ENCODE measurements at places on chromosomes 1 and 21.

GRCh38 chr21:29245863-29246262 lies 52.9 kb upstream of the BACH1 start:
- DNase-seq, result no peak

GRCh38 chr1:185741551-185741950 lies 7.4 kb downstream of the HMCN1 start:
- DNase-seq, result peak; percentile 3

- DNase-seq, result no peak
Measured at GRCh38 chr21:44999972-45000636, 60.3 kb downstream of the SLX9 start.

DNA sequence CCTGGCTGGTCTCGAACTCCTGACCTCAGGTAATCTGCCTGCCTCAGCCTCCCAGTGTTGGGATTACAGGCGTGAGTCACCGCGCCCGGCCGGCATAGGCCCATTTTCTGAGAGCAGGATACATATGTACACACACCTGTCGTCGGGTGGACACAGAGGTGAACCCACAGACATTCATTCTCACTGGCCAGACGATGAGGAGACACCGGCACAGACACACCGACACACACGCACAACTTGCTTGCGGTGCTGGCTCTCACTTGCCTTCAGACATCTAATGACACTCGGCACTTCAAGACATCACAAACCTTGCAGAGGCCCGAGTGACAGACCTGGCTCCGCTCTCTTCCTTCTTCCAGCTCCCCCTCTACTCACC lies 579 bp downstream of the PTCH2 start:
- DNase-seq, result no peak

DNA sequence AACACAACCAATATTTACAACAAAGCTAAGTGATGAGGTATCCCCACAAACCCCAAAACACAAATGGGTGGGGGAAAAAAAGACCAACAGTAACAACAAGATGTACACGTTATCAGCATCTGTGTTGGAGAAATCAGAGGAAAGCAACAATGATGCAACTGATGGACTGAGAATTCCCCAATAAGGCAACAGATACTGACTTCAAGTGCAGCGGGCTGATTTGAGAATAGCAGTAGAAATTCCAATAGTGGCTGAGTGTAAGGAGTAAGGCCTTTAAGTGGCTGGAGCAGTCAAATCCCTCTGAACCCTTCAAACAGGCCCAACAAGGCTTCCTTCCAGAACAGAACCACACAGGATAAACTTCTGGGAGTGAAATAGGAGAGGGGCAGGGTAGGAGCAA lies 97.6 kb downstream of the TM2D1 start:
- DNase-seq, result no peak

DNA sequence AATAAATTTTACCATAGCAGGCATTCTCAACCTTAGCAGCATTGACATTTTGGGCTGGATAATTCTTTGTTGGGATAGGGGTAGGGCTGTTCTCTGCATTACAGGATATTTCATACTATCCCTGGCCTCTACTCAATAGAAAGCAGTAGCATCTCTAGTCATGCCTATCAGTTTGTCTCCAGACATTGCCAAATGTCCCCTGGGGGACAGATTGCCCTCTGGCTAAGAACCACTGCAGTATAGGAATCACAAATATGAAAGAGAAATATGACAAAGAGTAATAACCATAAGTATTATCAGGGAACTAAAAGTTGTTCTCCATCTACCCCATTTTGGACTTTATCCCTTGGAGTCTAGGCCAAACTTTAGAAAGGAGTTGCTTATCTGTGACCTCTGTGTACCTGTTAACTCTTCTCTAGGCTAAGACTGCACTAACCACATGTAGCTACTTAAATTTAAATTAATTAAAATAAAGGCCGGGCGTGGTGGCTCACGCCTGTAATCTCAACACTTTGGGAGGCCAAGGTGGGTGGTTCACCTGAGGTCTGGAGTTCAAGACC lies 76.1 kb downstream of the AGO3 start:
- DNase-seq, result no peak

- peak; percentile 14 for DNase-seq
Measured at GRCh38 chr1:216186816-216187215, 236.4 kb downstream of the USH2A start.

- DNase-seq, result no peak
Measured at GRCh38 chr1:5596651-5597050, 395.6 kb downstream of the NPHP4 start.

DNA sequence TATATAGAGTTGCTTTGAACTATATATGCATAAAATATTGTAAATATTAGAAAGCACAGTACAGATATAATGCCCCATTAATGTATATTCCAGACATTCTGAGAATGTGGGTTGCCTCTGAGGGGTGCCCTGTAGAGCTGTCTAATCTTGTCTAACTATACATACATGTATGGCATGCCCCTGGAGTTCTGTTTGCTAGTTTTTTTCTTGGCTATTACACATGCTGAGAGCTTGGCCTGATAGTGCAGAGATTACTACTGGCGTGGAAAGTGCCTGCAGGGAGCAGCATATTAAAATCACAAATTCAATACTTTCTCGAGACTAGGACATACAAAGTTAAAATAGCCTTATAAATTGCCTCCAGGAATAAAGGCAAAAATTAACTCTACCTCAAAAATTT lies 24.1 kb downstream of the KCNA3 start:
- no peak for DNase-seq

GRCh38 chr1:203546274-203546673 lies 52.3 kb downstream of the OPTC start:
- DNase-seq, result no peak

DNA sequence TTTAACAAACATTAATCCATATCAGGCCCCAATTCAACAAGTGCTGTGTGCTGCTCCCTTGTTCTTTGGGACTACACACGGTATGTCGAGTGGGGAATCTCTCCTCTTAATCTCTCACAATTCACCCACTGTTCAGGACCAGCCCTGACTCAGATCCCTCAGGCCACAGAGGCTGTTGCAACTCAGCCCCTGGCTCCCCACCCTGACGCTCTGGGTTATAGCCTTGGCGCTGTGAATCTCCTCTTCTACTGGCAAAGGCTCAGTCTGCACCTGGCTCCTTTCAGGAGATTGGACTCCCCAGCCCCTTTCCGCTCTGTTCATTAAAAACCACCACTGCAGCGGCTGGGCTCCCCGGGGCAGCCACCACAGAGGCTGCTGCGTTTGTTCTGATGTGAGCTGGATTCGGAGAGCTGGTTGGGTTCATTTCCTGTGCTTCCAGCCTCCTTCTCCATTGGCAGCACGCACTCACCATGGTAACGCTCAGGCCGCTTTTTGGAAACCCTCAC lies 13.0 kb downstream of the CAPN8 start:
- no peak for DNase-seq

DNA sequence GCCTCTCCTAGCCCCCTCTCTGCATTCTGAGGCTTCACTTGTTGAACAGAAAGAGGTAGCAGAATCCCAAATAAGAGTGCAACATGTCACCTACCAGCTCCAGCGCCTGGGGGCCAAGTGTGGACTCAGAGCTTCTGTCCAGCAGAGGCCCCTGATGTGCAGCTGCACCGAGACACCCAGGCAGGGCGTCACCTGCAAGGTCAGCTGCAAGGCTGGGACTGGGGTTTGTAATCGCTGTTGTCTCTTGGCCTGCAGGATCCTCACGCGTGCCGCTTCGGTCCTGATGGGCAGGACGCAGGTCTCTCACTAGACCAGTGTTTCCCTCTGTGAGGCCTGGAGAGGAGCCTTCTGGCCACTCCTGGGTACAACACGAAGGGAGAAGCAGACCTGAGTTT lies 4.3 kb upstream of the SLX9 start:
- no peak for DNase-seq

- DNase-seq, result no peak
Measured at GRCh38 chr1:4084896-4085295, 184.8 kb upstream of the C1orf174 start.

- DNase-seq, result no peak
Measured at GRCh38 chr1:206708882-206709281, 24.2 kb downstream of the MAPKAPK2 start.

DNA sequence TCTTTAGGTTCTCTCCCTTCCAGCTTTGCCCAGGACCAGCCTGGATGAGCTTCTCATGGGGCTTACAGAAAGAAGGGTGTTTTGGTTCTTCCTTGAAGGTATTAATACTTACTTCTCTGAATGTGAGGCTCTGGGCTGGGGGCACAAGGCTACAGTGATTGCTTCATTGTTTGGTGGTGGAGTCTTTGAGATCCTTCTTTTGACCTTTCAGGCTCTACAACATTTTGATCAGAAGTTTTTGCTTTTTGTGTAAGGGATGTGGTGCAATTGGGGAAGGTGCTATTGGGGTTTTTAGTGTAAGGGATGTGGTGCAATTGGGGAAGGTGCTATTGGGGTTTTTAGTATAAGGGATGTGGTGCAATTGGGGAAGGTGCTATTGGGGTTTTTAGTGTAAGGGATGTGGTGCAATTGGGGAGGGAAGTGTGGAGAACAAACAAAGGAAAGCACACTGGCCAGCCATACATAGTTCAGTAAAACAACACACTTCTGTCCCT lies 103.6 kb upstream of the IVNS1ABP start:
- DNase-seq, result no peak

GRCh38 chr1:233424779-233425178 lies 97.3 kb downstream of the MAP3K21 start:
- DNase-seq, result no peak

DNA sequence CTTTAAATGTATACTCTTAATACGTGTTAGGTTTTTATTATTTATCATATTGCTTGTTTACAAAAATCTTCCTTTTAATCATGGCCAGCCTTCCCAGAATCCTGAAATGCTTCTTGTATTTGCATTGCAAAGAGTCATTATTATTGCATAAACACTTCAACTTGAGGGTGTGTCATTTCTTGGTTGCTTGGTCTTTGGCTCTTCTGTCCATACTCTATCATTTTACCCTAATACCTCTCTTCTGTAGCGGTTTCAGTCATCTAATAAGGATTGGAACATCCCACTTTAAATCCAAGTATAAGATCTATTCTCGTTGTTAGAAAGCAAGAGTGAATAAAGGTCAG lies 200.6 kb upstream of the CACYBP start:
- no peak for DNase-seq

DNA sequence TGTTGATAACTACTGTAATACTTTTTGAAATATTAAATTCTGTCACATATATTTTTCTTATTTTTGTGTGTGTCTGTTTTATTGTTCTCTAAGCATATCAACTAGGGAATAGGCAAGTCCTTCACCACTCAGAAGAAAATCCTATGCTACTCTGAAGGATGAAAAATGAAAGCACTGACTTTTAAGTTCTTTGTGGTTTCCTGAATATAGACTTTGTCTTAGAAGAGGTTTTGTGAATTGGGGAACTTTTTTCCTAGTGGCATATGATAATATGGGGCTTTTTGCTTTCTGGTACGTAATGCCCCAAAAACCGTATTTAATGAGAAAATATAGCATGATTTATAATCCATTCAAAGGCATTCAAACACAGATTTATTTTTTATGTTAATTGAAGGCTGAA lies 136.0 kb downstream of the SNX7 start:
- DNase-seq, result no peak

DNA sequence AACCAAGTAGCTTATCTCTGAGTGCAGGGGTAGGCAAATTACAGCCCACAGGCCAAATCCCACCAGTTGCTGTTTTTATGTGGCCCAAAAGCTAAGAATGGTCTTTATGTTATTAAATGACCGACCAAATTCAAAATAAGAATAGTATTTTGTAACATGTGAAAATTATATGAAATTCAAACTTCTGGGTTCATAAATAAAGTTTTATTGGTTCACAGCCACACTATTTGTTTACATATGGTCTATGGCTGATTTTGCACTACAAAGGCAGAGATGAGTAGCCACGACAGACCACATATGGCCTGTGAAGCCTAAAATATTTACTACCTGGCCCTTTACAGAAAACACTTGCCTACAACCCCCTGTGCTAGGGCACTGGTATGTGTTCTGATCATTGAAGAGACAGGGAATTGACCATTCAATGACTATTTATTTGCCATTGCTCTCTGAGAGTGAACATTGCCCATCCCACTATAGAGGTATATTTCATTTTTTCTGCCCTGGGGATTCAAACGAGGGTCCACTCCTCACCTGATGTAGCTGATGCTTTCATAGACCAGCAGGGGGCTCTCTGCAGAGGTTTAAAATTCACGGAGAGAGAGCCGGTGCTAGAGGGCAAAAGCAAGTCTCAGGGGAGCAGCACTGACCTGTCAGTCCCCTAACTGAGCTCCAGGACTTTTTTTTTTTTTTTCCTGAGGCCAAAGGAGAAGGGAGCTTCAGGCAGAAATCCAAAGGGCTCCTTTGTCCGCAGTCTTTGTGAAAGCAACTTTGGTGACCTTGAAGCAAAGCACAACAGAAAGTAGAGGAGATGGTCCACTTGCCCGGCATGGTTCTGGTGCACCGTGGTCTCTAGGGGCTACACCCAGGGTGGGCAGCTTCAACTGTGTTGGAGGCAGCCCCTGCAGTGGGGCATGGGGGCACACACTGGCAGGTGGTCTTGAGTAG lies 7.3 kb upstream of the GNL2 start:
- peak; percentile 54 for DNase-seq

- DNase-seq, result peak; percentile 34
Measured at GRCh38 chr1:55898181-55898580, 681.2 kb downstream of the PLPP3 start.

GRCh38 chr1:78284354-78284753 lies 206.4 kb upstream of the PTGFR start:
- DNase-seq, result no peak

- no peak for DNase-seq
Measured at GRCh38 chr1:102071451-102071850, 74.7 kb upstream of the OLFM3 start.
